Fibroblast of the aortic adventitia (primary cell): ENCODE measurements at places on chromosomes 3 and 15.
A peak's percentile ranks its signal among the peaks of the same experiment; 100 is the strongest.

DNA sequence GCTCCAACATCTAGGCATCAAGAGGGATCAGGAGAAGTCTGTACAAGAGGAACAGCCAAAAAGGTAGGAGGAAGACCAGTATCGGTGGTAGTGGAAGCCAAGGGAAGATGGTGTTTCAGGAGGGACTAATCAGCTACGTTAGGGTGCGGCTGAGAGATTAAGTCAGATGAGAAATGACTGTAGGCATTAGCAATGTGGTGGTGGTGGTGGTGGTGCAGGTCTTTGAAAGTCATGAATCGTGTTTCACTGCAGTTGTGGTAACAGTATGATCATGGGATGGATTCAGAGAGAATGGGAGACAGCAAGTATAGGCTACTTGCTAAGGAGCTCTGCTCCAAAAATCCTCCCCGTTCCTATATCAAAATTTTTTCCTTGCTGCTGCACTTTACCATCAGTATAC, 35.5 kb downstream of the ASTE1 start:
- DNase-seq, result no peak

- DNase-seq, result peak; percentile 81
Observed at GRCh38 chr3:16112910-16113504, 61.5 kb upstream of the GALNT15 start.

- no peak for DNase-seq
Observed at GRCh38 chr15:101246824-101247745, 4.8 kb downstream of the CHSY1 start.

DNA sequence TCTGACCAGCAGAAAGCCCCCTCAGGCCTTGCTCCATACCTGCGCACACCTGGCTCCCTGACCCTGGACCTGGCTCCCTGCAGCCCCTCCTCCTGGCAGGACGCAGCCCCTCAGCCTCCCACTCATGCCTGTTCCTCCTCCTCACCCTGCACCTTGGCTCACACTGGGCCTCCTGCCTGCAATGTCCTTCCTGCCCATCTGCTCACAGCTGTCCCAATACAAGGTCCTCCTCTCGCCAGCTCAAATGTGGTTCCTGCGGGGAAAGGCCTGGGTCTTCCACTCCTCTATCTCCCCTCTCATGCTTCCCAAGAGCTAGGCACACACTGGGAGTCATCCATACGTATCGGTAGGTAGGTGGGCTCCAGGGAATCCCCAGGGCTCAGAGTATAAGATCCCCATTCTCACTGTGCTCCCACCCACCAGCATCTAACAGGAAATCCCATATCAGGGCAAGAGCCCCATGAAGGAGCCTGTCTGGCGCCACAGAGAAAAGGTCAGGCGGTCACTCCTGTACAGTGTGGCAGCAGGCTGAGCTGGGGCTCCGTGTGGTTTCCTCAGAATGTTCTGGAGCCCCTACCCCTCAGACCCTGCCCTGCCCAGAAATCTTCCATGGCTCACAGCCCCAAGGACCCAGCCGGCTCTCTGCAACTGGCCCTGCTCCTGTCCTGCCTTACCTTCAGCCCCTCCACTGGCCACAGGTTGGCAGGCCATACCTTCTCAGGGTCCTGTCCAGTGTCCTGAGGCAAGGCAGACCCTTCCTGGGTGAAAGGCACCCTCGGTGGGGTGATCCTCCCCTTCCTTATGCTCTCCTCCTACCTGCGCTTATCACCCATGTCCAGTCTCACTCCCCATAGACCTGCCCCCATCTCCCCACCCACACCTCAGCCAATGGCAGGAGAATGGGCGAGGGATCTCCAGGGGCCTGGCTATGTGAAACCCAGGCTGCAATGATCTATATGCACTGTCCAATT, 10.9 kb downstream of the PLCD1 start:
- DNase-seq, result no peak

GRCh38 chr3:15952543-15953175, 154.9 kb upstream of the ANKRD28 start:
- DNase-seq, result no peak

DNA sequence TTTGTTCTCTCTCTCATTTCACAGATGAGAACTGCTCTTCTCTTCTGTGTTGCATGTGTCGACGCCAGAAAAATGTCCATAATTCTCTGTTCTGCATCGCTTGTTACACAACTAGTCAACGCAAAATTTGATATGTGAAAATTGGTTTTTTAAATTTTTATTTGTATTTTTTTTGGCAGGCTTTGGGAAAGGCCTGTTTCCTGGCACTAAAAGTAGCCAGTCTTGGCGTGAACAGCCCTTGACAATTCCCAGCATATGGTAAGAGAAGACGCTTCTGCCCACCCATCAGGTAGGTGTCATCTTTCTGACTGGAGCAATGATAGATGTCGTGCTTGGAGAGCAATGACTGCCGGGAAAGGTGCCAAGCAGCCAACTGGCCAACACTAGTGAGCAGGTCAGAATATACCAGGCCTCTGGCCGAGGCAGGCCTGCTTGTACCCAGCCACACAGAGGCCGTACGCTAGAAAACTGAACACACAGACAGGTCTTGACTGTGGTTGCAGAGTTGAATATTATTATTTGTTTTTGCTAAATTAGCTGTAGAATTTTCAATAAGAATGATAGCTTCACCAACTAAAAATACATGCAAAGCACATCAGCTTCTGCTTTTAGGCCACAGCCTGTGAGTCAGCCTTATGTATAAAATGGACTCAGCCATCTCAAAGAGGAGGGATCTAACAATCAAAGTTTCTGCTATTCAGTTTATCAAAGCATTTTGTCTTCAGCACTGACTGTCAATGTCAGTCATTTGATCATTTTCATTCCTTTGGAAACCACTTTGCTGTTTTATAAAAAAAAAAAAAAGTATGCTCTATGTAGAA, 837.5 kb downstream of the MCTP2 start:
- DNase-seq, result no peak

DNA sequence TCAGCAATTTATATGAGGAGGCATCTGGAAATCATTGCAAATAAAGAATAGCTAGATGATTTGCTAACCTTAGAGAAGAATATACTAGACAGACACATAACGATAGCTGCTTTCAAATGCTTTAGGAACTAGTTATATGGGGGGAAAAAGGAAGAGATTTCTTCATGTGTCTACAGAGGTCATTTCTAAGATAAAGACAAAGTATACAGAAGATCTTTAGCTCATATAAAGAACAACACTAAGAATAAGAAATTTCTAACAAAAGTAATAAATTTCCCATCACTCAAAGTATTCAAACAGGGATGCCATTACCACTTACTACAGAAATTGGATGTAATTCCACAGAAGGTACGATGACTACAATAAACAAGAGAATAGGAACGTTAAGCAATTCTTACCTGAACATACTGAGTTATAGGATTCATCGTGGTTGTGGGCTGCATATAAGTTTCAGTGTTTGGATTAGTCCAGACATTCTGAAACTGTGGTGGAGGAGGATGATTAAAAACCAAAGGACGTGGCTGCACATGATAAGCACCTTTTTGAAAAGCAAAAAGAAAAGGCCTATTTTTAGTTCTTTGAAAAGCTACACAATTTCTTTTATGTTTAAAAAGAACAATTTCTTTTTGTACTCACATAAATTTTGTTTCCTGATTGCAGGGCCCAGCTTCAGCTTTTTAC, 8.7 kb downstream of the DAZL start:
- no peak for DNase-seq

GRCh38 chr3:20930034-20930433, 744.0 kb upstream of the SGO1 start:
- peak; percentile 4 for DNase-seq

DNA sequence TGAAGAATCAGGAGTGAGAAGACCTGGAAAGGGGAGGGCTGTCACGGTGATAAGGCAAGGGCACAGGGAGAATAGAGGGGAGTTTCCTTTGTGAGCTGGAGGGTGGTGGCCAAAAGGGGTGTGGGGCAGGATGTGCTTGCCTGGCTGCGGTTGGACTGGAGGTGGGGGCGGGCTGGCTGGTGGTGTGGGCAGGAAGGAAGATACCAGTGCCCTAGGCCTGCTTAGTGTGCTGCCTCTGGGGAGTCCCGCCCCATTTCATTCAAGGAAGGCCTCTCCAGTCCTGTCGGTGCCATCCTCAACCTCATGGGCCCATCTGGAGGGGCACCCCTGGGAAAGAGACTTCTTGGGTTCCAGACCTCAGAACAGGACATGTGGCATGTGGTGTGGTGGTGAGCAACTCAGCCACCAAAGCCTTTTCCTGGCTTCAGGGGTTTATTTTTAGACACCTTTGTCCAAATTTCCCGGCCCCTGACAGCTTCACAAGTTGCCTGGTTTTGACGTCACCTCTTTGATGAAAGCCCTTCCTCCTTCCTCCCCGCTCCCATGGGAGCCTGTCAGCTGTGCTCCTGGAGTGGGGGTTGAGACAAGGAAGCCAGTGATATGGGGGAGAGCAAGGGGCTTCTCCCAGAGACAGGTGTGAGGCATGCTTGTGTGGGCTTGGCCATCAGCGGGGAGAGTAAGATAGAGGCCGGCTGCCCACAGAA, 15.6 kb downstream of the TEX264 start:
- peak; percentile 24 for DNase-seq

DNA sequence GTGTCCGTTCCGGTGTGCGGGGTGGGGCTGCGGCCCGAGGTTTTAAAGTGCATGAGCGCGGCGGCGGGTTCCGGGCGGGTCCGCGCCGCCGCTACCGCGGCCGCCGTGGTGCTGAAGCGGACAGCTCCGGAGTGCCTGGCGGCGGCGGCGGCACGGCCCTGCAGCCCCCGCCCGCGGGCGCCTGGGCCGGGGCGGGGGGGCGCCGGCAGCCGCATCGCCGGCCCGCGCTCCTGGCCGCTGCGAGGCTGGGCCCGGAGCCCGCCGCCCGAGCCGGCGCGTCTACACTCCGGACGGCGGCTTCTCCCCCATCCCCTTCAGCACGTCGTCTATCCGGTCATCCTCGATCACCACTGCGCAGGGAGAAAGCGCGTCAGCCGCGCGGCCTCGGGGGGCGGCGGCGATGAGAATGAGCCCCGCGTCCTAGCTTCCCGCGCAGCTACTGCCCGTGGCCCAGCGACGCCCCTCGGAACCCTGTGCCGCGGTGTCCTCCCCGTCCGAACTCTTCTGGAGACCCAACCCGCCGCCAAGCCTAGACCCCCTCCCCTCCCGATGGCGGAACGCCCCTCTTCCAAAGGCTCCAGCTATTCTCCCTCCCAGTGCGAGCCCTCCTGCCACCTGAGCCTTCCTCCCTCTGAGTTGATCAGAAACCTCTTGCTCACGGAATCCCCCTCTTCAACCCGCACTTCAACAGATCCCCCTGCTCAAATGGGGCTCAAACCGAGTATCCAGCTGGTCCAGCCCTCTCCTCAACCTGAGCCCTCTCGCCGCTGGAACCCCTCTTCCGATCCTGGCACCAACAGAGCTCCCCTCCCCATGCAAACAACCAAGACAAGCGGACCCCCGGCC, 1.3 kb downstream of the CAMK2N2 start:
- no peak for DNase-seq

- no peak for DNase-seq
Observed at GRCh38 chr3:11611341-11611799, 32.3 kb downstream of the VGLL4 start.

DNA sequence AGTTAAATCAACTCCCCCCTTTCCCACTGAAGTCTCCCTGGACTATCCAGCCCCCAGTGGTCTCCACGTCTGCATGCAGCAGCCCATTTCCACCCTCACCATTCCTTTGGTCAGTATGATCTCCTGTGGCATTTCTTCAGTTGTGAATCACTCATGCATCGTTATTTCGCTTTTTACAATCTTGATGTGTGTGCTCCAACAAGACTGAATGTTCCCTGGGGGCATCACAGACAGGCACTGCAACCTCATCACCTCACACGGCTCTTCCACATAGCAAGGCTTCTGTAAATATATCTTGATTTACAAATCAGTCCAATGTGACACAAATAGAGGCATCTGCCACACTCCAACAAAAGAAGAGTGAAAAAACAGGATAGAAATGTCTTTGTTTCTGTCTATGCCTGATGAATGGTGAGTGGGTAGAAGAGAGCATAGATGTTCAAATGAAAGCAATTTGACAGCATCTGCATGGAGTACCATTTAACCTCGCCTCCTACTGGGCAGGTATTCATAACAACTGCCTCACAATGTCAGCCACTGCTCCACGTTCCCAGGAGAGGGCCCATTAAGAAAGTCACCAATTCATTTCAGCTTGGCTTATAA, 5.2 kb downstream of the HEG1 start:
- no peak for DNase-seq

- DNase-seq, result peak; percentile 59
Observed at GRCh38 chr3:192869131-192870031, 48.3 kb downstream of the MB21D2 start.

DNA sequence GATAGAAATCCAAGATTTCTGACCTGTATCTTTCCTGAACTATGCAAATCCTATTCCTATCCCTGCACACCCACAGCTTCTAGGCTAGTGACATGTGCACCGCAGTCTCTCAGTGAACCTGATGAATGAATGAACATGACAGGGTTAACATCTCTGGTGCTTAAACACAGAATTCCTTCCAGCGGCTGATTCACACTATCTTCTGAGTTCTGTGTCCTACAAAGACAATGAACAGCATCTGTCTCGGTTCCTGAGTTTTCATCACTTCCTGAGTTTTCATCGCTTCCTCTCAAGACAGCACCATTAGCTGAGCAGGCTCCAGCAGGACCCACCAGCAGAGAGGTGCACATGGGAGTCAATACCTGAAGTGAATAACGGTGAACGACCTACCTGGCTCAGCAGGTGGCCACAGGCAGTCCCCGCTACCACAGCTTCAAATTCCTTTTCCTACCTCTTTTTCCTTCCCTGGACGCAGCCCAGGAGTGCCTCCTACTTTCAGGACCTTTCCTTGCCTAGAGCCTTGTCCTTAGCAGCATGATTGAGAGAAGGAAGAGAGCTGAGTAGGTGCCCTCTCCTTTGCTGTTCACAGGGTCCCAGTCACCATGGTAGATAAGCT, 113.5 kb downstream of the IGF2BP2 start:
- DNase-seq, result peak; percentile 30

DNA sequence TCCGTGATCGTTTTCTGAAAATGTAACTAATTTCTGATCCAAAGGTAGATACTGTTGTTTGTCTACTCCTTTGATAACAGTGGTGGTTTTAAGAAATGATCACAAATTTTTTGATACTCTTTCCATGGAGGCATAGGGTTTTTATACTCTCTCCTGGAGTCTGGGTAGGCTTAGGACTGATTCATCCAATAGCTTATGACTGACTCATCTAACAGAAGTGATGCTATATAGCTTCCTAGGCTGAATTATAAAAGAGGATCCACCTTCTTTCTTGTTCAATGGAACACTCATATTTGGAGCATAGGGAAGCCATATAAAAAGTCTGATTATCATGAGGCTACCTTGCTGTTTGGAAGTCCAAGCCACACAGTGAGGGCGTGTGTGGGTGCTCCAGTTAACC, 84.3 kb downstream of the CHST2 start:
- peak; percentile 11 for DNase-seq

GRCh38 chr15:98827217-98827616, 178.9 kb downstream of the IGF1R start:
- DNase-seq, result no peak

- DNase-seq, result no peak
Observed at GRCh38 chr15:63202861-63203260, 13.5 kb downstream of the RAB8B start.

- no peak for DNase-seq
Observed at GRCh38 chr3:157170861-157171260, 10.9 kb upstream of the CCNL1 start.
